ENCODE measurements at places on chromosomes 2 and 18.
A peak's percentile ranks its signal among the peaks of the same experiment; 100 is the strongest.

GRCh38 chr2:160940271-160940670, 220.0 kb upstream of the TANK start:
- no peaks in the 10 kb centered on the region for H3K36me3 ChIP-seq
- no peak overlapping the region for H3K4me3 ChIP-seq
- H3K27ac ChIP-seq = no peak overlapping the region
- DNase-seq = no peak
- H3K27me3 ChIP-seq = no peaks in the 10 kb centered on the region

GRCh38 chr2:144522897-144523595, 3.1 kb upstream of the ZEB2 start:
- H3K4me1 ChIP-seq = peaks cover 21% of the 10 kb centered on the region
- H3K27me3 ChIP-seq = peaks cover 62% of the 10 kb centered on the region
- no peaks in the 10 kb centered on the region for H3K36me3 ChIP-seq
- DNase-seq = no peak
- no peak overlapping the region for H3K27ac ChIP-seq
- peak overlapping the region; percentile 65 for H3K4me3 ChIP-seq

DNA sequence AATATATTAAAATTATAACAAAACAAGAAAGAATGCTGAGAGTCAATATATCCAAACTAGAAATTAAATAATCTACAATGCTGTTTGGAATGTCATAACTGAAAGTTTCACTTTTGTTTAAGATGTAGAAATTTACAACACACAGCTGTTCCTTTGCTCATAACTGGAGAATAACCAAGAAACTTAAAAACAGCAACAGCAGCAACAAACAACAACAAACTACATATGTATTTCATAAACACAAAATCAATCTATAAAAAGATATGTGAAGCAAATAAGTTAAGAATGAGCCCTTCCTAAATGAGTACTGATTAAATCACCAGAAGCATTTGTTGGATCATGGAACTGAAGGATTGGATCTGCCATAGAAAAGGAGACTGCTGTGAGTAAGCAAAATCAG, 456.5 kb upstream of the ZNF804A start:
- no peaks in the 10 kb centered on the region for H3K36me3 ChIP-seq
- no peaks in the 10 kb centered on the region for H3K4me1 ChIP-seq

- DNase-seq = no peak
- peaks cover 15% of the 10 kb centered on the region for H3K36me3 ChIP-seq
- peak overlapping the region; percentile 57 for H3K27ac ChIP-seq
These were observed 18.8 kb downstream of the TGOLN2 start for GRCh38 chr2:85308896-85309555.

DNA sequence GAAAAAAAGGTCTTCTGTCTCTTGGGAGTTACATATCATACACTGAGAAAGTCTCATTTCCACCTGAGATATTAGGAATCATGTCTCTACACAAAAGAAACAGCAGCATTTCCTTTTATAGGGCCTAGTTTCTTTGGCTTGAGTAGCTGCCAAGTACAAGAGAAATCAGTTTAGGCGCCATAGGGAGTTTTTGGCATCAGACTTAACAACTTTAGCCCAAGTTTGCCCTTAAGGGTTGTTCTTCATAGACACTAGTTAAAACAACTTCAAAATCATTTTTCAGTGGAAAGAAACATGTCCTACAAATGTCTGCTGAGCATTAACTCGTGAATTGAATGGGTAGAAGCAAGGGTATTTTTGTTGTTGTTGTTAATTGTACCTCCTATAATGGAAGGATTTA, 587.0 kb upstream of the DSEL start:
- H3K4me3 ChIP-seq = no peak overlapping the region
- H3K4me1 ChIP-seq = no peaks in the 10 kb centered on the region
- H3K36me3 ChIP-seq = no peaks in the 10 kb centered on the region
- no peak overlapping the region for H3K27ac ChIP-seq
- DNase-seq = no peak

DNA sequence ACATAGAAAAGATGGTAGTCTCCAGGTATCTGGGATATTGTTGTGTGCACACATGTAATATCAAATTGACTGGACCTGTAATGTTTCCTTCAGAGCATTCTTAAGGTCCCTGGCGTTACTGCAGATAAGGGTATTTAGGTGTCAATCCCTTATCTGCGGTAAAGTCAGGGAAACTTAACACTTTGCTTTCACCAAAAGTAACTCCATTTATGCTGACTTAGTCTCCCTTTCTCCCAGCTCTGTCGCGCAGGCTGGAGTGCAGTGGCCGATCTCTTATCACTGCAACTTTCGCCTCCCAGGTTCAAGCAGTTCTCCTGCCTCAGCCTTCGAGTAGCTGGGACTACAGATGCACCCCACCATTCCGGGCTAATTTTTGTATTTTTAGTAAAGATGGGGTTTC, 1.8 kb downstream of the CNNM3 start:
- DNase-seq = no peak
- H3K4me1 ChIP-seq = peaks cover 57% of the 10 kb centered on the region
- peak overlapping the region; percentile 85 for H3K4me3 ChIP-seq
- peak overlapping the region; percentile 78 for H3K27ac ChIP-seq

DNA sequence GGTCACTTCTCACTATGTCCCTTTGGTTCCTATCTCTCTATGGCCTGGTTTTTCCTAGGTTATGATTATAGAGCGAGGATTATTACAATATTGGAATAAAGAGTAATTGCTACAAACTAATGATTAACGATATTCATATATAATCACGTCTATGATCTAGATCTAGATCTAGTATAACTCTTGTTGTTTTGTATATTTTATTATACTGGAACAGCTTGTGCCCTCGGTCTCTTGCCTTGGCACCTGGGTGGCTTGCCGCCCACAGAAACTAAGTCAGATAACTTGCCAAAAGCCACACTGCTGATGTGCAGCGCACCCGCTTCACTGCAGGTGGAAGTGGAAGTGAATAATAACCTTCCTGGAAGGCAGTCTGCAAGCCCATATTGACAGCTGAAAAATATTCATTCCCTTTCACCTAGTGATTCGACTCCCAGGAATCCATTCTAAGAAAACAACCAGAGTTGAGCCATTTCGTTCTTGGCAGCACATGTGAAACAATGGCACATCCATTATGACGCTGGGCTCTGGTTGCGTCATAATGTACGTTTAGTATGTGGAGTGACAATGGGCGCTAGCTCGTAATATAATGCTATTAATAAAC, 725 bp upstream of the ANKRD53 start:
- H3K4me3 ChIP-seq = peak overlapping the region; percentile 71
- H3K27ac ChIP-seq = peak overlapping the region; percentile 91
- peaks cover 3% of the 10 kb centered on the region for H3K36me3 ChIP-seq
- peaks cover 17% of the 10 kb centered on the region for H3K4me1 ChIP-seq
- H3K27me3 ChIP-seq = peaks cover 6% of the 10 kb centered on the region

GRCh38 chr2:127407661-127408003, 10.6 kb upstream of the PROC start:
- H3K36me3 ChIP-seq = peaks cover 3% of the 10 kb centered on the region
- H3K4me3 ChIP-seq = peak overlapping the region; percentile 60
- peaks cover 28% of the 10 kb centered on the region for H3K4me1 ChIP-seq
- H3K27me3 ChIP-seq = peaks cover 1% of the 10 kb centered on the region

GRCh38 chr2:112728029-112728362, 7.2 kb downstream of the NT5DC4 start:
- peak; percentile 4 for DNase-seq
- no peaks in the 10 kb centered on the region for H3K36me3 ChIP-seq
- peaks cover 21% of the 10 kb centered on the region for H3K4me1 ChIP-seq
- H3K4me3 ChIP-seq = no peak overlapping the region

- H3K36me3 ChIP-seq = peaks cover 56% of the 10 kb centered on the region
- H3K27ac ChIP-seq = peak overlapping the region; percentile 72
- DNase-seq = peak; percentile 54
- no peaks in the 10 kb centered on the region for H3K27me3 ChIP-seq
- H3K4me3 ChIP-seq = peak overlapping the region; percentile 2
These were observed 41.3 kb downstream of the VPS54 start for GRCh38 chr2:63977904-63978303.

All from activated CD4-positive, alpha-beta T cell treated with anti-CD3 and anti-CD28 coated beads, Interleukin-2, amount 10 ng/mL, durations not matched to agents 7 days and 5 days (primary cell).